A172 (cell line): ENCODE measurements at places on chromosomes 3 and 15.
A peak's percentile ranks its signal among the peaks of the same experiment; 100 is the strongest.

DNA sequence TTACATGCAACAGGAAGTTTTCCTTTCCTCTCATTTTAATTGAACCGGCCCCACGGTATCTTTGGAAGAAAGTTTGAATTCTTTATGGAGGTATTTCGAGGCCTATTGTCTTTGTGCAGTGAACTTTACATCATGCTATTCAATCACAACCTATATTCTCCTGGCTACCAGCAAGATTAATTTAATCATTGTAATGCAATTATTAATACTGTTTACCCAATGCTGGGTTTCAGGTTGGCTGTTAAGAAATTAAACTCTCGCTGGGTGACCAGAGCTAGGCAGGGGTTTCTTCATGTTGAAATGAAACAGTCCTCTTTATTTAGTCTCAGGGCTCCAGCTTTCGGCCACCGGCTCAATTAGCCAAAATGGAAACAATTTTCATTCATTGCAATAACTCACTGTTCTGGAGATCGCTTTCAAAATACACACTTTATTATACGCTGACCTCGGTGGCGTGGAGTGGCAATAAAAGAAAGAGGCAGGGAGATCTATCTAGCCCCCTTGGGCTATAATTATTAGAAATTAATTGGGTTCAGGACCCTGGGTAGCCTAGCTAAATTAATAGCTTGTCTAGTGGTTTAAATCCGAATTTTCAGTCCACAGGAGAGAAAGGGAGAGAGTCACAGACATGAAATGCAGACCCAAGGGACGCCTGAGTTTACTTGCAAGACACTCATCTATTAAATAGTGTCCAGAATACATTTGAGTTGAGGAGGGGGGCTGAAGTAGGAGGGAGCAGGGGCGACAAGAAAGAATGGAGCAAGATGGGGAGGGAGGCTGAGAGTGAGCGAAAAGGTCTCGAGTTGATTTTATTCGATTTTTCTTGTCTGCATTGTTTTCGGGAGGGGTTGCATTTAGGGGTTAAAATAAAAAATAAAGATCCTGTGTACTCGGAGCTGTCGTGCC lies 3.9 kb upstream of the MECOM start:
- DNase-seq, result no peak

- DNase-seq, result no peak
These were observed 430.1 kb downstream of the TUSC7 start for GRCh38 chr3:117139681-117140080.

DNA sequence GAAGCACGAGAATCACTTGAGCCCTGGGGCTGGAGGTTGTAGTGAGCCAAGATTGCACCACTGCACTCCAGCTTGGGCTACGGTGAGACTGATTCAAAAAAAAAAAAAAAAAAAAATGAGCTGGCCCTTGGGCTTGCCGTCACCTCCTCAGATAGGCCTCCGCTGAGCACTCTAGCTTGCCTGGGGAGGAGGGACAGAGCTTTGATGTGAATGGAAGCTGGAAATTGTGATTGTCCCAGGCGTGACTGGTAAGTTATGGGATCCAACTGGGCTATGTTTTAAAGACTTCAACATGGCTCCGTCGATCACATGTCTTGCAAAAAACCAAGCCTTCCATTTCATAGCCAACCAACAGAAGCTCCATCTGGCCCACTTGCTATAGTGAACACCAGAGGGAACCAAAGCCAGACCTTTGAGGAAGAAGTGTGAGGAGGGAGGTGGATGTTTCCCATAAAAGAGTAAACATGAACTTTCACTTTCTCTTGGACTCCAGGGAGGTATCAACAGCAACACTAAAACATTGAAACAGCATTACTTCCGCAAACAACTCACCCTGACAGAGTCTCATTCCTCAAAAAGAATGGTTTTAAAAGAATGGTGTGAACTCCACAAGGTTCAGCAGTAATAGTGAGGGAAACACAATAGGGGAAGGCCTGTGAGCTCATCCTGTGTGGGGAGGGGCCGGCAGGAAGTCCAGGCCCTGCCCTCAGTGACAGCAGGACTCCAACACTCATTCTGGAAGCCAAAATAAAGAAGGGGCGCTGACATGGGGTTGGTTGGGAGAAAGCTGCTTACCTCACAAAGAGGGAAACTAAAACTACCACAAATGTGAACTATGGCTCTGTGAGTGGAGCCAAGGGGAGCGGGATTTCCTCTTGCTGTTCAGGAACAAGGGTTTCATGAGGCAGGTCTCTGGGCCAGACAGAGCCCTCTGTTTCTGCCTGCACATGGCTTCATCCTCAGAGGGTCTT lies 59.2 kb upstream of the IL12A start:
- peak; percentile 81 for DNase-seq

DNA sequence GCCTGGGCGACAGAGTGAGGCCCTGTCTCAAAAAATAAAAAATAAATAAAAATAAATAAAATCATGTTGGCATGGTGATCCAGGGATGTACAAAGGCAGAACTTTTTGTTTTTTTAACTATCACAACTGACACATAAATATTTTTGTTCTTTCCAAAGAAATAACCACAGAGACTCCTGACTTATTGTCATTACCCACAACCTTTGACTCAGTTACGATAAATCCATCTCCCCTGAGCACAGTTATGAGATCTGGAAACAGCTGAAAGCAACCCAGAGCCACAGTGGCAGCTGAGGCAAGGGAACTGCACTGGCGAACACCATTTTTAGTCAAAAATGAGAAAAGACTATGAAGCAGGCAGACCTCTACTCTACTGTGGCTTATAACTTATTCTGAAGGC lies 24.0 kb downstream of the OSBPL10 start:
- no peak for DNase-seq

GRCh38 chr15:45428491-45428890 lies 50.1 kb upstream of the GATM start:
- no peak for DNase-seq

GRCh38 chr3:194270627-194271459 lies 80.3 kb downstream of the CPN2 start:
- DNase-seq, result peak; percentile 93

- peak; percentile 35 for DNase-seq
These were observed 276.6 kb upstream of the LRTM1 start for GRCh38 chr3:55204417-55204816.

DNA sequence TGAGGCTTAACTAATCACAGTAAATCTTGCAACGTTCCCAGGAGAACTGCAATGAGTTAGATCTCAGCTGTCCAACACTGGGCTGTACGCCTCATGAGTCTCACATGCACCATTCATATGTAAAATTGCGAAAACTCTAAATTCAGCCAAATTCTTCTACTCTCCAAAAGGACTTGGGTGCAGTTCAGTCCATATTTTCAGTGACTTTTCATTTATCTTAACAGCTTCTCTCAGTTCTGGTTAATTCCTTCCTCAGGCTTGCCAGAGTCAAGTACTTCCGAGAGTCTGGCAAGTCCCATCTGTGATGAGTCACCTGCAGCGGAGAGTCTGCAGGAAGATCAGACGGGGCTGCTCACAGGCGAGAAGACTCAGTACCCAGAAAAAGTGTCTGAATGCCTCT lies 11.5 kb downstream of the CCDC80 start:
- peak; percentile 79 for DNase-seq

- DNase-seq, result peak; percentile 74
These were observed 28.4 kb upstream of the PIK3CB start for GRCh38 chr3:138862924-138863775.

- DNase-seq, result no peak
These were observed 34.9 kb upstream of the MEIS2 start for GRCh38 chr15:37135225-37135624.

DNA sequence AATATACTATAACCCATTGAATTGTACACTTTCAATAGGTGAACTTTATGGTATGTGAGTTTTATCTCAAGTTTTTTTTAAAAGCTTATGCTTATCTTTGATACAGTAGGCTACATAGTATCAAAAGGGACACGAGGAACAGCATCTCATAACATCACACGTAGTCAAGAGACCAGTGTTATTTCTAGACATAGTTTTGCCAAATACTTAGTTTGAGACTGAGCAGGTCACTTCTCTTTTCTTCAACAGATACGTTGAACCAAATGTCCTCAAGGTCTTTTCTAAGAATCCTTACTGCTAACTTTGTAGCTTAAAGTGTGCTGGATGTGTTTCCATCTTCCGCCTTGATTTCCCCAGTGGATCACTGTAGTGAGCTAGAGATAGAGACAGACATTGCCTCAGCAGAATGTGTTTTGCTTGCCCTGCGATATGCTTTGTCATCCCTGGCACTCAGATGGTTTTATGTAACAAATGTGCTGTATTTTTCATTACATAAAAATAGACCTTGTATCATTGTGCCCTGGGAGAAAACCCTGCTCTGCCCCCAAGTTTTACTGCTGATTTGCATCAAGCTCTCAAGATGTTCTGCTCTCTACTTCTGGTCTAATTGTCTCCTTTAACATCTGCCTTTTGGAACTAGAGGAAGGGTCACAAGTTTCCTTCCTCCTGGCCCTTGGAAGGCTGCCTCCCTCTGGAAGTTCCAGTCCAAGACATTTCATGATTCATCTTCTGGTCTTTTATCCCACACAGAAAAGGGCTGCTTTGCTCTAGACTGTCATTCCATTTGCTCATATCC lies 426.4 kb upstream of the RGMA start:
- no peak for DNase-seq

DNA sequence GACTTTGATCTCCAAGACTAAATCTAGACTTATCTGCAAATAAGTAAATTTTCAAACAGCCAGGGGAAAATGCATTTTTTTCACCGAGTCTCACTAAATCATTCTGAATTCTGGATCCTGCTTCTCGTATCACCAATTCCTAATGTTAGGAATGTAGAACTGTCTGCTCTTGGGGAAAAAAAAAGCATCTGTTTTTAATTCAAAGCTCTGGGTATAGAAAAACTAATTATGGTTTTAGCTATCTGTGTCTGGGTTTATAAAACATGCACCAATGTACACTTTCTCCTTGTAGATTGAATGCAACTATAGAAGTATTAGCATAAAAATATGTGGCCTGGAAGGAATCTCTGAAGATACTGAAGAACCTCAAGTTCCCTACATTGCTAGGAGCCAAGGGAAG lies 4.8 kb upstream of the CDAN1 start:
- no peak for DNase-seq

GRCh38 chr3:73669260-73669659 lies 44.5 kb upstream of the PDZRN3 start:
- DNase-seq, result no peak

DNA sequence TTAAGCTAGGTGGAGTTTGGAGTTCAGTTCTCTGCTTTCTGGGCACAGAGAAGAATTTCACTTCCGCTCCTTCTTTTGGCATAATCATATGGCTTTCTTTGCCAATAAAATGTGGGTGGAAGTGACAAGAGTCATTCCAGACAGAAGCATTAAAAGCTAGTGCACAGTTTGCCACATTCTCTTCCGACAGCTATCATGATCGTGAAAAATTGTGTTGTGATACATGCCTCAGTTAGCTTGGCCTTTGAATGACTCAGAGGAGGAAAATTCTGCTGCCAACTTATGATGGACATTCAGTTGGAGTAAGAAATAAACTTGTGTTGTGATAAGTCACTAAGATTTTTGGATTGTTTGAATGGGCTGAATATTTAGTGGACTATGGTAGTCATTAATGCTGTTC lies 291.7 kb upstream of the SATB1 start:
- DNase-seq, result peak; percentile 38

DNA sequence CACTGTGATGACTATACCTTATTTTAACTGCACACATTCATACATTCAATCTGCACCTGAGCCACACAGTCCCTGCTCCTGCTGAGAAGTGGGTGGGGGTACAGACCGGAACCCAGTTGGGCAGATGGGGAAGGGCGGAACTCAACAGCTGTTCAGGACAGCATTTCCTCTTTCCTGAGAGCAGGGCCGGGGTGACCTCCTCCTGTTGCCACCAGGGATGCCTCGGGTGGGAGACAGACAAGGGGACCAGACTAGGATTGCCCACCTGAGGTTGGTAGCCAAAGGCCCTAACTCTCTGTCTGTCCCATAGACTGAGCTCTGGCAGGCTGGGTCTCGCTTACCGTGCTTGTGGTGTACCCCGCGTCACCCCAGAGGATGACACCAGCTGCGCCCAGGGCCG lies 3.9 kb downstream of the HYAL2 start:
- DNase-seq, result no peak

- no peak for DNase-seq
These were observed 648.8 kb downstream of the NLGN1 start for GRCh38 chr3:174046311-174046710.

GRCh38 chr3:22893644-22894325 lies 309.3 kb upstream of the UBE2E2 start:
- DNase-seq, result no peak

- no peak for DNase-seq
These were observed 288.9 kb downstream of the SHQ1 start for GRCh38 chr3:72559385-72559784.

DNA sequence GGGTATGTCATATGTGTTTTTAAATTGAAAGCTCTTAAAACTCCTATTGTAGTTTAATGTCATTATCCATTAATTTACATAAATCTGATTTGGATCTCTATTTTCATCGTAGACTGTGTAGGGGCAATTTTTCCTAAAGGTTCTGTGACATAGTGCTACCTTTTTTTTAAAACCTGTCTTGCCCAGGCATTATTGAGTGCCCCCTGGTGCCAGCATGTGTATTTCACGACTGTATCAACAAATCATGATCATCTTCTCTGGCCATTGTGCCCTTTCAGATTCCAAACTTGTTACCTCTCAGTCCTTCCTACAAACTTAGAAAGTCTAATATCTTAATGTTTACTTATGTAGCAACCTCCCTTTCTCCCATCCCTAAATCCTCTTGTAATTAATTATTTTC lies 97.2 kb upstream of the FLNB start:
- DNase-seq, result peak; percentile 18

- no peak for DNase-seq
These were observed 10.5 kb downstream of the SELENOS start for GRCh38 chr15:101266787-101267186.

- DNase-seq, result no peak
These were observed 248.5 kb upstream of the TGFBR2 start for GRCh38 chr3:30357897-30358296.

GRCh38 chr3:188916934-188917401 lies 254.8 kb upstream of the TPRG1 start:
- no peak for DNase-seq

DNA sequence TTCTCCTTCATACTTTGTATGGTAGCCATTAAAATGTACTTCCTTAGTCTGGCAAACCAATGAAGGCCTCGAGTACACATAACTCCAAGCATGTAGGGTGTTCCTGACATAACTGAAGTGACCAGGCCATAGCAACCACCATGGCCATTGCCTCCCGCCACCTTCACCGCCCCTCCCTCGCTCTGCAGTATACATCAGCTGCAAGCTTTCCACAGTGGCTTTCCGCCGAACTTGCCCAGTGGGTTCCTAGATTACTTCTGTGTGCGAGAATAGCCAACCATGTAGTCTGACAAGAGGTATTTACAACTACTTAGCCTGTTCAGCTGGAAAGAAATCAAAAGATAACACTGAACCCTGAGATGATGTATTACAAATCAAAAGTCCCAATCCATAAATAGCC lies 3.4 kb upstream of the CTNNB1 start:
- no peak for DNase-seq

GRCh38 chr3:34807611-34808010 lies 831.7 kb upstream of the ARPP21 start:
- DNase-seq, result no peak
